ENCODE measurements at places on chromosomes 12 and 14.

- DNase-seq = peak; percentile 67
These were observed 39.7 kb upstream of the GZMB start for GRCh38 chr14:24673534-24674203.

- DNase-seq = no peak
These were observed 7.9 kb downstream of the SERPINA1 start for GRCh38 chr14:94380225-94381148.

DNA sequence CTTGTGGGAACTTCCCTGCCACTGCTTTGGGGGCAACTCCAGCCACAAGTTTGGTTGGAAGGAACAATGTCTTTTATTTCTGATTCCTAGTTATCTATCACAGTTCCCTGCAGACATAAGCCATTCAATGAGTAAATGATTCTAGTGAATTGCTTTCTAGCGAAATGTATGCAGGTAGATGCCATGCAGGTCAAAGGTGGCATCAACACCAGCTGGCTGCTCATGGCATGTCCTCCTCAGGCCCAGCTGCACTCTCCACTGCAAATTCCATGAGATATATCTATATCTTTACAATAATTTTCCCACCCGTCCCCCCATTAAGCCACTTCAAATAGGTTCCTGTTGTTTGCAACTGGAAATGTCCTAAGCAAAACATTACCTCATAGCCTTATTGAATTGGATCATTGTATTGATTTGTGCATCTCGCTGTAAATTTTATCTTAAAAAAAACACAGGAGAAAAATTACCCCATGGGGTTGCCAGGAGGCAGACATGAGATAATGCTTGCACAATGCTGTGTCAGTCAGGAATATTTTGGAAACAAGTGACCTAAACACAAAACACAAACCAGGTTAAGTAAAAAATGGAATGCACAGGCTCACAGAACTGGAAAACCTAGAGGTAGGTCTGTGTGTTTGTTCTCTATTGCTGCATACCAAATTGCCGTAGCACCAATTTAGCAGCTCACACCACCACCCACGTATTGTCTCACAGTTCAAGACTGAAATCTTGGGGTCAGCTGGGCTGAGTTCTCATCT, 32.8 kb upstream of the TXNRD1 start:
- DNase-seq = no peak

DNA sequence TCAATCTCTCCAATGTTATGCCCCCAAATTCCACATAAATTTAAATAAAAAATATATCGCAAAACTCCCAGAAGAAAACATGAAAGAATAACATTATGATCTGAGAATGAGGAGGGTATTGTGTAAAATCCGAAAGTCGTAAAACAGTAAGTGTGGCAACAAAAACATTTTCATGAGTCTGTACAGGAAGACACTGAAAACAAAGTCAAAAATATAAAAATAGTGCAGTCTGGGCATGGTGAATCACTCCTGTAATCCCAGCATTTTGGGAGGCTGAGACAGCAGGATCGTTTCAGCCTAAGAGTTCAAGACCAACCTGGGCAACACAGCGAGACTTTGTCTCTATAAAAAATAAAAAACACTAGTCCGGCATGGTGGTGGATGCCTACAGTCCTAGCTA, 57.1 kb downstream of the SPTLC2 start:
- DNase-seq = no peak

- DNase-seq = no peak
These were observed 19.9 kb downstream of the ETV6 start for GRCh38 chr12:11669348-11669747.

DNA sequence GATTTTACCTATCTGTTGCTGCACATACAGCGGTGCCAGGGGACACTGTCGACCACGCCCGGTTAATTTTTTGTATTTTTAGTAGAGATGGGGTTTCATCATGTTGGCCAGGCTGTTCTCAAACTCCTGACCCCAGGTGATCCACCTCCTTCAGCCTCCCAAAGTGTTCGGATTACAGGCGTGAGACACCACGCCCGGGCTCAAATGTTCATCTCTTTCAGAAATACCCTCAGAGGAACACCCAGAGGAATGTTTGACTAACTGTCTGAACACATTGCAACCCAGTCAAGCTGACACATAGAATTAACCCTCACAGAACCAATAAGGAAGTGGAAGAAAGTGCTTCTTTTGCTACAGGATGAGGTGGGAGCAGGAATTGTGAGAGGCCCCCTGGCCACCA, 15.0 kb upstream of the ETFBKMT start:
- no peak for DNase-seq

DNA sequence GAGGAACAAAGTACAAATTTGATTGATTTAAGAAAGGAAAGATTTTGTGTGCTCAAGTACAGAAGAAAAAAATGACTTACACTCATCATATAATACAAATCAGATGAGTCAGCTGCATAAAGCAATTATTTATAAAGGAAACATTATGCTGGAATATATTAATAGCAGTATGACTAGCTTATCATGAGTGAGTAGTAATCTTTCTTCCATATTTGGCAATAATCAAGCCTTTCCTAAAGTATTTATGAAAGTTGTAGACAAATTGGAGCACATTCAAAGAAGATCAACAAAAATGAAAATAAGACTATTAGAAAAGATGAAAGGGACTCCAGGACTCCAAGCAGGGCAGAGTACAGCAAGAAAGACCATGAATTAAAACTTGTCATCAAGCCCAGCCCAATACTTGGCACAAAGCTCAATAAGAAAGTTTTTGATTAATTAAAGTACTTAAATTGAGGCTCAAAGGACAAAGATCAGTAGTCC, 32.8 kb downstream of the CCER1 start:
- DNase-seq = no peak

DNA sequence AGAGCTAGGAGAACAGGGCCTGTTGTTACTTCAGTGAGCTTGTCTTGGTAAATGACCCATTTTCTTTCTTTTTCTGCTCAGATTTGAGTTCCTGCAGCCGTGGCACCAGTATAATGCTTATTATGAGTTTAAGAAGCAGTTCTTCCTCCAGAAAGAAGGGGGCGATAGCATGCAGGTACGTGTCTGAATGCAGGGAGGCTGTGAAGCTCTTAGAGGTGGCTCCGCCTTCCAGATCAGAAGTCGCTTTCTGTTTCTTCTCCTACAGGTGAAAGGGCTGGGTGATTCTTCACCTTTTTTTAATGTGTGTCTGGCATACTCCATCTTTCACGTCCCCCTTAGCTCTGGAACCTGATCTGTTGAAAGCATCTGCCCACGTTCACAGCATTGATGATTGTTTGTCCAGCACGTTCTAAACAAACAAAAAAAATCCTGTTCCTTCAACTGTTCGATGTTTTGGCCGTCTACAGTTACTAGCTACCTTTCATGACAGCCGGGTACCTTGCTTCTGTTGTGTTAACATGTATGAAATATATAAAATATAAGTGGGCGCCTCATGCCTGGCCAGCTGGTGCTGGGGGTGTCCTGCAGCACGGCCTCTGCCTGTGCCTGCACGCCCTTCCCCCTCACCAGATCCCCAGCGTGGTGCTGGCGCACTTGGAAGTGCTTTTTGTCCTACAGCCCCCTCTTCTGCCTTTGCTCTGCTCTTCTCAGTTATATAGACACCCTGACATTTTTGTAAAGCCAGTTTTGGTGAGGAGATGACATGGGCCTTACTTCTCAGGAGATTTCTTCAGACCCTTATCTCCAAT, 44.6 kb downstream of the SFSWAP start:
- peak; percentile 25 for DNase-seq

DNA sequence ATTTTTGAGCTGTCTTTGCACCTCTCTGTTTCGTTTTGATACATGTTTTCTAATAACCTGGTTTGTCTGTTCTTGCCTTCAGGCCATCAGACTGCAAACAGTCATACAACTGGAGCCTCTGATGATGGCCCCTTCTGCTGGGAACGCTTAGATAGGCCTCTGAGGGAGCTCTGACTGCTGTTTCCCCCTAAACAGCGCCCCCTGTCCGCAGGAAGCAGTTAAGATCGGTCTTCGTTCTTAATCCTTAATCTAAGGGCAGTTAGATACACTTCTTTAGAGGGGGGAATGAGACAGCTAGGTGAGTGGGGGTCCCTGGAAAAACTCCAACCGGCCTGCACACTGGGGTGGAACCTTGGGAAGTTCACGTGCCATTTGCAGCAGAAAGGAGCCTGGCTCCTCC, 1338.8 kb upstream of the SEL1L start:
- no peak for DNase-seq

- no peak for DNase-seq
These were observed 147.9 kb downstream of the PPM1H start for GRCh38 chr12:62787023-62787422.

DNA sequence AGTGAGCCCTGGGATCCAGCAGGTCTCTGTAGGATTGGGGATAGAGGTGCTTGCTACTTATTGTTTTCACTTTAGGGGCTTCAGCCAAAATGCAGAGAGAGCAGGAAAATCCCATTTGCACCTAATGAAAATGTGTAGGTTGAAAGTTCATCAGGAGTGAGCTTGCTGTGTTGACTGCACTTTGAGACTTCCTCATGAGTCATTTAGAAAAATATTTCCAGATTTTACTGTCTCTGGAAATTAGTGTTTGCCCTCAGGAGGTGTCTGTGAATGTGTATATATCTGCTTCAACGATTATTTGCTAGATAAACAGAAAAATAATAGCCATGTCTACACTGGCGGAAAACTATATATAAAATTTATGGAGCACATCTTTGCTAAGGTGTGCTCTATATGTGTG, 159.3 kb downstream of the CAND1 start:
- DNase-seq = no peak

DNA sequence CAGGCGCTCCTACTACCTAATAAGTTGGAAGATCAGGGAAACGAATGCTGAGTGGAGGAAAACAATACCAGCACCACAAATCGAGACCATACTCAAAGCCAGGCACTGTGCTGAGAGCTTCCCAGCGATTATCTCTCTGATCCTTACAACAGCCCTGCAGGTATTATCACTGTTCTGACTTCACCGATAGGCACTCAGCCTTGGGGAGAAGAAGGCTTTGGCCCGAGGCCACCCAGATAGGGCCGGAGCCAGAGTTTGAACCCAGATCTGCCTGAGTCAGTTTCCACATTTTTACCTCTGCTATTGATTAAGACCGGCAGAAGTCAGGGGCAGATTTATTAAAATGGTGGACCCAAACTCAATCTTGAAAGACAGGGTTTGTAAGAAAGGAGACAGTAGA, 4.9 kb downstream of the SVOP start:
- no peak for DNase-seq

DNA sequence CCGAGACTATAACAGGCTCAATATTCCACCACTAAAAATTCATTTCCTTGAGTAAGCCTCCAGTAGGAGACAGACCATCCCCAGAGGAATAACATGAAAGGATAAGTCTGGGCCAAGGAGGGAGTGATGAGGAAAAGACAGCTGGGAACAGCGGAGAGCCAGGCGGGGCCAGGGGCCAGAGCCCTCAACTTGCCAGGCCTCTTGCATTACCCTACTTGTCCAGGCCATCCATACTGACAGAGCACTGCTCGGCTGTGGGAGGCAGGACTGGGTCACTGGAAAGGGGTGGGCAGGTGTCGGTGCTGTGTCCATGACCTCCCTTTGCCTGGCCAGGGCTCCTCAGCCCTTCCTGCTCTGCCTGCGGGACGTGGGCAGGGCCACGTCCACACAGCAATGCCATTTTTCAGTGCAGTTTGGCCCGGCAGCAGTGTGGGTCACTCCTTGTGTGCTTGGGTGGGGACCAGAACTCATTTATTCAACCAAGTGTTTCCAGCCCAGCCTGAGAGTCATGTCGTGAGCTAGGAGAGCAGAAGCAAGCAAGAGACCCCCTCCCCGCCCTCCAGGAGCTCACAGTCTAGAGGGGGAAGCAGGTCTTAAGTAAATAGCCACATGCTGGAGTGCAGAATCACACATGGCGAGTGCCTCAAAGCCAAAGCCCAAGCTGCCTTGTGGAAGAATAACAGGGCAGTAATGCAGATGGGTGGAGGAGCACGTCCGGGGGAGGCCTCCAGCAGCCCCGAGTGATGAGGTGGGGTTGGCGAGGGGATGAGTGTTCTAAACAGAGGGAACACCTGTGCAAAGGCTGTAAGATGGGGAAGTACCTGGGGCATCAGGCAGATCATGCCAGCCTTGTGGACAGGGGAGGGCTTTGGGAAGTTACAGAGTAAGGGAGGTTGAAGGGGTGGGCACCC, 8.9 kb upstream of the FAIM2 start:
- no peak for DNase-seq

GRCh38 chr14:101417434-101417833, 143.9 kb upstream of the DIO3 start:
- DNase-seq = no peak

DNA sequence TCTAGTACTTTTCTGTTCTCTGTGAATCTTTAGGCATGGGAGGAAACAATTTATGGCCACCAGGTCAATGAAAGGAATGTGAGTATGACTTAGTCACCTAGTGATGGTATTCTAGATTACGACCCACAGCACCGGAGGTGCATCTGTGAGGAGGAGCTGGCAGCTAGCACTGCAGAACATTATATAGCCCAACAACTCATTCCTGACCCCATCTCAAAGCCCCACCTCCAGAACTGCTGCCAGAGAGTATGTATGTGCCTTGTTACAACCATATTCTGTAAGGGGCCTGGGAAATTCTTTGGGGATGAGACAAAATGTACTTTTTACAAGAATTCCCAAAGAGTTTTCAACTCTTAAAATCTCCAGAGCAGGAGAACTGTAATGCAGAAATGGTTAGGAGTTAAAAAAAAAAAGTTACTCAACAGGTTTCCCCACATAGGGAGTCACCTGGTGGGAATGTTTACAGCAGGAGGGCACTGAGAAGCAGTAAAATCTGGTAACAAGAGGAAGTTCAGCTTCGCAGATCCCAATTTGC, 34.9 kb upstream of the CERS5 start:
- no peak for DNase-seq

DNA sequence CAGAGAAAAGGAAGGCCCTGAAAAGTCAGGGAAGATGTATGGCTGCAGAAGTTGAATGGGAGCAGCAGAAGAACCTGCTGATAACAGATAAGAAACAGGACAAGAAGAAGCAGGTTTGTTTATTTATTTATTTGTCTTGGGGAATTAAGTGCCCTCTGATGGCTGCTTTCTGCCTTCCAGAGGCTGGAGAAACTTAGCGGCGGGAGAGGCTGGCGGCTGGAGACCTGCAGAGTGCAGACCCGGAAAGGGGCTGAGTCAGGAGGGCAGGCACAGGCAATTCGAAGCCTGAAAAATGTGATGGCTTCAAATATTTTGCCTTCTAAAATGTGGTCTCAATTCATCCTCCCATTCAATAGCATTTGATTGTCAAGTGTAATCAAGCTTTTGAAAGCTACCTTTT, 168.2 kb upstream of the GZMB start:
- no peak for DNase-seq
